NCI-H345 (cell line): ENCODE measurements at places on chromosomes 1 and 21.

DNA sequence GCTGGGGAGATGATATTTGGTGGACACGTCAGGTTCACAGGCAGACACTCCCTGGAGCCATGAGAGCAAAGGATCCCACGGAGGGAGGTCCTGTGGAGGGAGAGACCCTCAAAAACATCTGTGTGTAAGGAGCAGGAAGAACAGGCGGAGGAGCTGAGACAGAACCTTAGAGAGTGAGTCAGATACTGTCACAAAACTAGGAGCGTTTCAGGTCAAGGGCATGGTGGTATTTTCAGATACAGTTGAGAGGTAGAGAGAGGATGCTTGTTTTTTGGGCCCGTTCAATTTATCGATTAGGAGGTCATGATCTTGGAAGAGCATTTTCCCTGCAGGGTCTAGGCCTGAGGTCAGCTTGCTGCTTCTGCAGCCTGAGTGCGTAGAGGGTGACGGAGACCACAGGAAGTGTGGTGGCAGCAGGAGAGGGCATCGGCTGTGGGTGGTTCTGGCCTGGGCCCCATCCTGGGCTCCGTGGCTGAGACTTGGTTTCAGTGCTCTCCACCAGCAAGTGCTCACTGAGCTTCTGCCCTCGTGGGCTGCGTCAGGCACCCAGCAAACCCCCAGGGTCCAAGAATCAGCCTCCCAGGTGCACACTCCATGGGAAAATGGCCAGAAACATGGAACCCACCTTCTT lies 39.9 kb downstream of the SPSB1 start:
- no peak for DNase-seq

GRCh38 chr21:44405091-44405947 lies 50.0 kb upstream of the LRRC3 start:
- no peak for DNase-seq

GRCh38 chr1:24745711-24746413 lies 615 bp downstream of the CLIC4 start:
- DNase-seq, result peak; percentile 40

DNA sequence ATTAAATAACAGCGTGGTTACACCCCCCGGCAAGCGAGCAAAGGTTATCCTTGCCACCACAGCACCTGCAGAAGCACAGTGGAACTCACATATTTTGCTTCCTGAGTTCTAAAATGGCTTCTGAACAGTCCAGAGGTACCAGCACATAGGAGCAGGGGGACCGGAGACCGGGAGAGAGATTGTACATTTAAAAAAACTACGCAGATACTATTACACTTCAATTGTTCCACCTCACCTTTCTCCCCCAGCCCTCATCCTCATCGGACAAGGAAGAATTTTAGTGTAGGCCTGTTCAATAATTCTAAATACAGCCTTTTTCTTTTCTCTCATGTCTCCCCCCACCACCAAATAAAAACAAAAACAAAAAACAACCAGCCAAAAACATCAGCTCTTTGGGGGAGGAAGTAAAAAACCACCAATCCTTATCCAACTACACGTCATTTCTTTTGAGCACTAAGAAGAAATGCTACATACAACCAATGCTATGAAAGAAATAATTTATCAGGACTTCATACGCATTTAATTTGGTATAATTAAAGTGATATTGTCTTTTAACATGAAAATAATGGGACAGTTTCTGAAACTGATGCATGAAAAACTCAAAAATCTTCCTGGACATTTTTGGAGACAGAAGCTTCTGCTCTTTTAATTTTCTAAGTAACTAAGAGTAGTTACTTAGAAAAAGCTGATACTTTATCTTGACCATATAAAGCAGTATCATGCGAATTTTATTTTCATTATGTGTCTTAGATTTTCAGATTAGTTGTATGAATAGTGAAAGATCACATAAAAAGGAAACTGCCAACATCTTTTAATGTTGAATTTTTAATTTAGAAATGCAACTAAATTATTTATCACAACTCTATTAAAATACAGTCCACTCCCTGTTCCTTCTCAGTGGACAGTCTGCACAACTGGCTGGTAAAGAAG lies 9.1 kb downstream of the CDKN2C start:
- DNase-seq, result peak; percentile 77
